Left ventricle myocardium superior (tissue), 1 donor: ENCODE measurements at places on chromosomes 4 and X. TPM values are rescaled to one million over a fixed set of nuclear protein-coding genes. Genes with fewer than 3 reads are reported as not detected.
A peak's percentile ranks its signal among the peaks of the same experiment; 100 is the strongest.

The GIMD1 gene
- total RNA-seq = not detected

The TSR2 gene
- 39.7 TPM for total RNA-seq

DNA sequence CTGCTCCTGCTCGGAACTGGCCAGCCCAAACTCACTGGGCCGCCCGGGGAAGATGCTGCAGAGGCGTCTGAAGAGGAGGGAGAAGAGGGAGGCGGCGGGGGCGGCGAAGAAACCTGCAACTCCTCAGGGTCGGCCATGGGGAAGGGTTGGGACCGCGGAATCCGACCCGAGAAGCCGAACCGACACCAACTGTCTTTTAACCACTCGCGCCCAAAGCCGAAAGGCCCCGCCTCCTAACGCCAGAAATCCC lies at the start of gene C4orf46:
Gene C4orf46 (minus strand): TSS at position 223 of the 250 bp plus-strand sequence. CDS start 86 bp downstream, at position 137.
- DNase-seq = no peak

- DNase-seq = no peak
These were observed 89.3 kb downstream of the TSPAN5 start for GRCh38 chr4:98568941-98569663.

The PLAC1 gene
- not detected for total RNA-seq

DNA sequence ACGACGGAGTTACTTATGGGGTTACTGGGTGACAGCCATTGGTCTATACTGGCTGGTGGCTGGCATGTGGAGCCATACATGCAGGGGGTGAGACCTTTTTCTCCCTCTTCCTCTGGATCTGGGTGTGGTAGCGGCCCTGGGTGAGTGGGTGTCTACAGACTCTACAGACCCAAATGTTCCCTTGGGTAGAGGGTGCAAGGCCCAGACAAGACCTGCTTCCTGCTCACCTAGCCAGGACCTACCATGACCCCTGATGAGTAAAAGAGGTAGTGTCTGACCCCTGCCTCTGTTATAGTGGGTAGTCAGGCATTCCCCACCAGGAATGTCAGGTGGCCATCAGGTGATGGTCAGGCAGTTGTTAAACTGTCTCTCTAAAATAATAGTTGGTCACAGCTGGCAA lies 66.8 kb downstream of the SLC2A9 start:
- DNase-seq = no peak

- DNase-seq = no peak
These were observed 204.3 kb downstream of the PCDH7 start for GRCh38 chr4:30924495-30924894.

DNA sequence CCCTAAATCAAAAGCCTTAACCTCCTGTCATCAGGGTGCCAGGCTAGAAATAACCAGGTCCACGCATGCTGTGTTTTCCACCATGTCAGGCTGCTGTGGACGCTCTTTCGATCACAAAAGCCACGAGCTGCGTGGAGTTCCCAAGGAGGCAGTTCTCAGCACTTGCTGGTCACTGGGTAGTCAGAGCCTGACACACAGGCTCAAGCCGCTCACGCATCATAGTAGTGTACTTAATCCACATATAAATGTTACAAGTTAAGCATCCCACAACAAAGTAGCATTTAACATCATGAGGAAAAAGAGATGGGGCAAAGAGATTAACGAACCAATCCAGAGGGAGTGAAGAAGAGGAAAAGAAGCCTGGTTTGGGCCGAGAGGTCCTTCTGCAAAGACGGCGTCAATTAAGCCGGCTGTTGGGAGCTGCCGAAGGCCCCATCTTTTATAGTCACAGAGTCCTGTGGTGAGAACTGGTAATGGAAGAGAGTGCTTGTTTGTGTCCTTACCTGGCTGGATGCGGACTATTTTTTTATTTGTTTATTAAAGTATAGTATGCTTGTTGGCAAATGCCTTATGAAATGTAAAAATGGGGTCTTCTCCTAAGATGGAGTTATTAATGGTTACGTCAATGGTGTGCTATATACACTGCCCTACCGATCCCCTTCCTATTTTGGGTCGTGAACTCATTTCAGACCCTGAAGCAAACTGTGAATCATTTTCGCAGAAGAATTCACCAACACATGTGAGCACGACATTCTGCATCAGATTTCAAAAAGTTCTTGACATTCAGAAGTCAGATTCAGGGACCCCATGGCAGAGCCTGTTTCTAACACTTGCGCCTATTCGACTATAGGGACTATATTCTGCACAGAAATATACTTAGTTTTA lies 675 bp downstream of the PRIMPOL start:
- DNase-seq = no peak

The RBMX gene
- total RNA-seq = 93.6 TPM

The RELL1 gene
- 21.9 TPM for total RNA-seq

- DNase-seq = peak; percentile 88
These were observed 17.5 kb downstream of the DOK7 start for GRCh38 chr4:3480528-3481112.
